ENCODE measurements at places on chromosomes 6 and 20.

DNA sequence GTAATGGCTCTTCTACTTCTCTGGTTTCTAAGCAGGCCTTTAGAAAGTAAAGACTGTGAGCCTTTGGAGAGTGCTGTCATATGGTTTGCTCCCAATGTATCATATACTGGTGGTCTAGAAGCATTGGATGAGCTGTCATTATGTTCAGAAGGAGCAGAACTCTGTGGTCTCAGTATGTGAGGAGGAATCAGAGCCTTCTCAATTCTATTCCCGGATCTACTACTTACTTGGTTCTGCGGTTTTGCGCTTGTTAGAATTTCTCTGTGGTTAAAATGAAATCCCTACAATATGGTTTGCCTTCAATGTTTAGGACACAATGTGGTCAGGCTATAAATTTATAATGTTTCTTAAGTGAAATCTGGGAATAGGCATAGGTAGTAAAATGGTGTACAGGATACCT is 64.6 kb downstream of the RWDD2A start:
- DNase-seq, result no peak

- DNase-seq, result peak; percentile 62
Observed at GRCh38 chr20:5113615-5113986, 6.2 kb downstream of the PCNA start.

DNA sequence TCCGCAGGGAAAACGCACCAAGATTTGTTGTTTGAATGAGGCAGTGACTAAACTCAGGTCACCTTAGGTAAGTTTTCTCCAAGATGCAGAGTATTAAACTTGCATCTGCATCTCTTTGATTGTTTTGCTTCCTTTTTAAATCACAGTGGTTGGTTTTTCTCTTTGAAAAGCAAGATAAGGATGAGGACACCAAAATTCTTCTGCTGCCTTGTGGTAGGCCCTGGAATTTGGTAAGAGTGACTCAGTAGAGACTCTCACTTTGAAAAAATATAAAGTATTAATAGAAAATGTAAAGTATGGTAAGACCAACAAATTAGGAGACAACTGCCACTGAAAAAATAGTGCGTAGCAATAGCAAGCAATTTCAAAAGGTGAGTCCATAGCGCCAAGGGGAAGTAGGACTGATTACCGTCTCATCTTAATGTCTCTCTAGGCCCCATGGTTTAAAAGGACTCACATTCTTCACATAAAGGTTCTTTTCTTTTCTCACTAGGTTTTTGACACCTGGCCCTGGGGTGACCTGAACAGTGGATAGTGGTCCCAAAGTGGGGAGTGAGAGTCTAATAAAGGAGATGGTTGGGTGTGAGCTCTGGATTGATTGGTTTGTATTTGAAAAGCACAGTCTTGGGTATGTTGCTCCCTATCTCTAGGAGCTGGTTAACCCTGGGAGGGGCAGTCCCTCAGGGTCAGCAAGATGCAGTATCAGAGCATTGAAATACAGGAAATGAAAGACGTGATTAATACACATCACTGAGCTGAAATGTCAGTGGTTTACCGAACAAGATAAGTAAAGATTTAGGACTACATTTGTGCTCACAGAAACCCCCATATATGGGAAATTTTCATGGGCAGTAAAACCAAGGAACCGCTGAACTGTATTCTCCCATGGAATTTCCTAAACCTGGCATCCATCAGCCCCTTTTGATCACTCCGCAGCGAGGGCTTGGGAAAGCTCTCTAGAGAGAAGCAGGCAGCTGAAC is 221.2 kb downstream of the SLC24A3 start:
- DNase-seq, result no peak

- no peak for DNase-seq
Observed at GRCh38 chr20:56445540-56445939, 22.9 kb upstream of the RTF2 start.

DNA sequence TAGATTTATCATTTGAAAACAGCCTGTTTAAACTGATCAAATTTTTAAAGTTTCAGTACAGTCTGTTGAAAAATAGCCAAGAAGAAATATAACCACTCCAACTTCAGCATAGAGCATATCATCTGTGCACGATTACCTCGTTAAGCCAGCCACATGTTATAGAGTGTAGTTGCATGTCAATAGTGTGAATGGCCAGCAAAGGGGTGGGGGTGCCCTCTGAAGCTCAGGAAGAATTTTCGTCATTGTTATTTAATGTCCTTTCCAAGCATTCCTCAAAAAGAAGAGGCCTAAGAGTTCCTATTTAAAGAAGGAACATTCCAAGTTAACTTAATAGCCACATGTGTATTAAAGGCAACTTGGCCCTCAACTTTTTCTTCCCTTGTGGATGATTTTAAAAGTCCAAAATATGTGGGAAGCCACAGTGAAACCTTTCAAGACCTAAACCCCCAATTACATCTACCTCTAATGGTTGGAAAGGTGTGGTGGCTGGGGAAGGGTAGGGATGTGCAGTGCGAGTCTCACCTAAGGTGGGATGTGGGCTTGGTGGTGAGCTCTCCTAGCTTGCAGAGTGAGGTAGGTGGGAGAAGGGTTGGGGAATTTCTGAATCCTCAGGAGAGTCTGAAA is 1.8 kb upstream of the CCN2 start:
- DNase-seq, result no peak

DNA sequence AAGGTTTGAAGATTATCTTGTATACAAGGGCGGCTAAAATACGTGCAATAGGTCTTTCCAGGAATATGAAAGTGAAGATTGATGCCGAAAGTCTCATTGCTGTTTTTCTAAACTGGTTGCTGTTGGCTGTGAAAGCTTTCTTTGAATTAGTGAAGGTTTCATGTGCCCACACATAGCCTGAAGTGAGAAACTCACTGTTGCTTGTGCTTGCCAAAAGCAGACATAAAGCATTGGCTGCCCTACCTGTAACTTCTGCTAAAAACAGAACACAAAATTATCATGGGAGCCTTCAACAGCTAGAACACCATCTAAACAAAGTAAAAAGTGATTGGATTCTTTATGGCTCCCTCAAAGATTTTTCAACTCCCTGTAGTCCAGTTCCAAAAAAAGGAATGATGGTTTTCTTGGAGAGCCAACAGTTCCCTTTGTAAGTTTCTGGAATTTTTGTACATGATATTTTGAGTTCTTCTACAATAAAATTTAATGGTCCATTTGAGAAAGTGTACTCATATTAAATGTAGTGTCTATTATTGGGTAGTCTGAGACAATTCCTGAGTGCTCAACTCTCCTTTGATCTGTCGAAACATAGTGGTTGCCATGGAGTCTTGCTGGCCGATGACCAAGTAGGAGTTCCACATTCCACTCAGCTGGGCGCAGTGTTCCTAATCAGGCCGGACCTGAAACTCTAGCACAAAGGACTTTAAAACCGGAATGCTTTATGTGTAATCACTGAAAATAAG is 68.5 kb downstream of the PLEKHG1 start:
- no peak for DNase-seq

GRCh38 chr20:19934792-19935491 is 82.2 kb upstream of the NAA20 start:
- peak; percentile 52 for DNase-seq

- DNase-seq, result no peak
Observed at GRCh38 chr6:144347933-144348332, 62.8 kb downstream of the UTRN start.

- DNase-seq, result no peak
Observed at GRCh38 chr6:108071736-108072276, 2.7 kb downstream of the OSTM1 start.

DNA sequence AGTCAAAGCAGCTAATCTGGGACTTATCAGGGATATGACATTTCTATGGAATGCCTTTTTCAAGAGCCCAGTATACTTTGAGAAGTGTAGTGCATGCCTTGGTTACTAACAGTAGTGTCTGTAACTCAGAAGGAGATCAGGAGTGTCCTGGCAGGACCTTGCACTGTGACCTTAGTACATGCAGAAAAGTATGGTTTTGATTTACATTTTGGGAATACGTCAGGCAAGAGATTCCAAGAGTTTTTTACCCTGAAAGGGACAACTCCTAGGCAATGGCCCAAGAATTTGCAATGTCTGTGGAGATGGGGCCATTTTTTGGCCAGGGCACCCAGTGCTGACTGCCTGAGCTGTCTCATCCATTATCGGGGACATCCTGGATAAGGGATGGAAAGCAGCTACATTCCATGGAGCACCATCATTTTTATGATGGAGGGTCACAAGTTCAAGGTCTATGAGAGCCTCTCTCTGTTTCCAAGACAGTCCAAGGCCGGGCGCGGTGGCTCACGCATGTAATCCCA is 80.2 kb downstream of the FAM50B start:
- no peak for DNase-seq

DNA sequence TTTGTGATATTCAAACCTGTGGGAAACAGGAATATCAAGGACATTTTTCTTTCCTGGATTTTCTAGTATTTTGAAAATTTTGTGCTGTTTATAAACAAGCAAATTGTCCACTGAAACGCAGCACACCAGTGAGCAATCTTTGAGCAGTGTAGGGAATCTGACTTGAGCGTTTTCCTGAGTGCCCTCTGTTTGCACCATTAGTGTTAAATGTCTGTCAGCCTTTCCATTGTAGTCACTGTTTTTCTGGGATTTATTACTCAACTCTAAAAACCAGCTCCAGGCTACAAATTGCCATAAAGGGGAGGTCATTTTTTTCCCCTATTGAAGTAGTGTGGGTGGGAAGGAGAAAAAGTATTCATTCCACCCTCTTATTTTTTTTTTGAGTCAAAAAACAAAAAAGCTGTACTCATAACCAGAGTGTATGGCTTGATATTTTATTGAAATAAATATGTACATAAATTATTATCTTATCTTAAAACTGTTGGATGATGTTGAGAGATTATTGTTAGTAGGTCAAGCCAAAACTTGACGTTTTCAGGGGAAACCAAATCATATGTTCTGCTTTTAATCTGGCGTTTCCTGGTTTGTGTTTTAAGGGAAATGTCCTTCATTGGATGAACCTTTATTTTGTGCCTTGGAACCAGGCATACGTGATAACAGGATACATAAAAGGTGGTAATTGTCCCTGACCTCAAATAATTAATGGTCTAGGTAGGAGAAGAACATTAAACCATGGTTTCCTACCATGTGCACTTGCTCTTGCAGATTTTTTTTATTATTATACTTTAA is 51.8 kb downstream of the TSHZ2 start:
- no peak for DNase-seq

DNA sequence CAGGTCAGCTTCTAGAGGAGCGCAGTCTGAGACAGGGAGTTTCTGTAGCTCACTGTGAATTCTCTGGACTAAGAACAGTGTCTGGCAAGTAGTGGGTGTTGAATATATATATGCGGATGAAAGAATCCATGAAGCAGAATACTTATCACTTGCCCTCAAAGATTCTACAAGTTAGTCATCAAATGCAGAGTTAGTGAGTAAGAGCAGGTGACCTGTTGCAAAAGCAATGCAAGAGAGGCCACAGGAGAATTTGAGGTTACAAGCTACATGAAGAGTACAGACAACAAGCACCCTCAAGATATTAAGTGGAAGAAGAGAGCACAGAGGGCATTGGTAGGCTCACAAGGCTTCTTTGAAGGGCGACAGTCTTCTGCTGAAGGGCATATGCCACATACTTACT is 103.4 kb upstream of the BTBD3 start:
- DNase-seq, result no peak

GRCh38 chr20:38873050-38873581 is 53.1 kb upstream of the FAM83D start:
- no peak for DNase-seq

- DNase-seq, result peak; percentile 79
Observed at GRCh38 chr20:36646678-36647077, 682 bp upstream of the SLA2 start.

GRCh38 chr6:111552241-111552744 is 53.4 kb downstream of the TRAF3IP2 start:
- DNase-seq, result peak; percentile 99

DNA sequence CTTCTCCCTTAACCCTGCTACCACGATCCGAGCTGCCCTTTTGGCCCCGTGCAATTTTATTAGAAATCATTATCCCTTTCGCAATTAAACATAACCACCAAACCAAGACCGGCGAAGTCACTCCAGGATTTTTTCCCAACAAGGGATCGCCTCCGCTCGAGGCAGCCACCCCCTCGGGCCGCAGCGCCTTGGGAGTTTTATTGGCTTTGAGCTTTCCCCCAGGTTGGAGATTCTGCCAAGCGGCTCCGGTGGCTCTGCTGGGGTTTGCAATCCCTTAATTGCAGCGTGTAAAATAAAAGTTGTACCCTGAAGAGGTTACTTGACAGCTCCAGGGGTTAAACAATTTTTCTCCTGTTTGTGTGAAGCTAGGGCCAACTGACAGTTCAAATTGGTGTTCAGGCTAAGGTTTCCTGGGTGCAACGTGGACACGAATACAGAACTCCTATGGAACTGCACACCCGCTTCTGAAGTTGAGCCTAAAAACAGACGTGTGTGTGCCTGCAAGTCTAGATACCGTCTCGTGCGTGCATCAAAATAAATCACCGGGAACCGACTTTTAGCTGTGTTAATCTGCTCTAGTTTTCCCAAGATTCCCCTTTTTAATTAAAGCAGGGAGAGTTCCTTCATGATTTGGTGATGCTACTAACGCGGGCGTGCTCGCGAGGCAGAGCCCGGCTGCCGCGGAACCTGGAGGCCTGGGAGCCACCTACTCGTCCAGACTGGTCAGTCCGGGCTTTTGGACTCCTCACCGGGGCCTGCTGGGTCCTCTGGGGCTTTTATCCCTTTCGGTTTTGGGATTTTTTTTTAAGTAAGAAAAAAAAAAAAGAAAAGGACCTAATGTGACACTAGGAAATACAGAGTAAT is 975 bp upstream of the TFAP2A start:
- DNase-seq, result no peak

- DNase-seq, result no peak
Observed at GRCh38 chr20:53793783-53794383, 200.2 kb upstream of the ZNF217 start.

DNA sequence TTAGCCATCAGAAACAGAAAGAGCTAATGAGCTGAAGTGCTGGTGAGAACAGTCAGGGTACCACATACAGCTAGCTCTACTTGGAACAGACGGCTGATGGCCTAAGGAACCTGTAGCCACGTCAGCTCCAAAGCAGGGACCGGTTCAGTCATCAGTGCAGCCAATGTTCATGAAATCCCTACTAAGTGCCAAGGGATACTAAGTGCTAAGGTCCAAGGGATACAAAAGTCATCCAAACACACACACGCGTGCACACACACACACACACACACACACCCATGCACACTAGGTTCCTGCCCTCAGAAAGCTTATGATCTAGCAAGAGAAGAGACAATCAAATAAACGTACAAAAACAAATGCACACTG is 53.6 kb downstream of the MAP3K5 start:
- DNase-seq, result no peak

Measured in NCI-H2171 treated with DMSO at 0.1 percent for 48 hours (cell line).